MCF 10A (cell line): ENCODE measurements at places on chromosomes 13 and 19.
A peak's percentile ranks its signal among the peaks of the same experiment; 100 is the strongest.

DNA sequence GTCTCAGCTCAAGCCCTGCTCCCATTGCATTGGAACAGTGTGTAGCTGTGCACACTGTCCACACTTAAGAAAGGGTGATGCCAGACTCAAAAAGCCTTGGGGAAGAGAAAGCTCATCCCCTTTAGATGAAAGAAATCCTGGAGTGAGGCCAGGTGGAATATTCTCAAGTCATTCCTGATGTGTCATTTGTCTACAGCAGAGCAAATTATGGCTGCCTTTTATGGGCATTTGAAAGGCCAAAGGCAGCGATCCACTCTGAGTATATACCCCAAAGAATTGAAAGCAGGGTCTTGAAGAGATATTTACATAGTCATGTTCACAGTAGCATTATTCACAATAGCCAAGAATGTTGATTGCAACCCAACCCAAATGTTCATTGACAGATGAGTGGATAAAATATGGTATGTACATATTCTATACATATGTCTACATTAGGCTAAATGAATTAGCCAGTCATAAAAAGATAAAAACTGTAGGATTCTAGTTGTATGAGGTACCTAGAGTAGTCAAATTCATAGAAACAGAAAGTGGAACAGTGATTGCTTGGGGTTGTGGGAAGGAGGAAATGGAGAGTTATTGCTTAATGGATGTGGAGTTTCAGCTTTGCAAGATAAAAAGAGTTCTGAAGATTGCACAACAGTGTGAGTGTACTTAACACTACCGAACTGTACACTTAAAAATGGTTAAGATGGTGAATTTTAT lies 214.9 kb downstream of the KCNRG start:
- peak; percentile 78 for DNase-seq

- no peak for DNase-seq
Observed at GRCh38 chr13:41952749-41953148, 8.2 kb downstream of the VWA8 start.

DNA sequence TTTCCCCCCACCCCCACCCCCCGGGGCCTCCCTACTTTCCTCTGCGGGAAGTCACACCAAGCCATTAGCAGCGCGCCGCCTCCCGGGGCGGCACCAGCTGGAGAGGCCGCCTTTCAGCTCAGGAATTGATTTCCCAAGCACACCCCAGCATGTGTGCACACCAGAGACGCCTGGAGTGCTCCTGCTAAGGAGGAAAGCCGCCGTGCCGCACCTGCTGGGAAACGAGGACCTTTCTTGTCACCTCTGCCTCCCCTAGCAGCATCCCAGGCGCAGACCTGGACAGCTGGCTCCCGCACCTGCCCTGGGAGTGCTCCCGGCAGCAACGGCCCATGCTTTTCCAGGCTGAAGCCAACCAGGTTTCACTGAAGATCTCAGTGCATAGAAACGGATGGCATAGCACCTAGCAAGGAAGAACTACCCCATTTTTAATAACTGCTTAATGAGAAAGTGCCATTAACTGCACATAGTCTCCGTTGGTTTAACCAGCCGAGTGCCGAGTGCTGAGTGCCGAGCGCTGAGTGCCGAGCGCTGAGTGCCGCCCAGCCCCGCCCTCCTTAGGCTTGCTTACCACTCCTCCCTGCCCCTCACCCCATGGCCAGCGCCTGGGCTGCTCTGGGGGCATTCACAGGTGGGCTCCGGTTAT lies 165.0 kb downstream of the USP12 start:
- DNase-seq, result peak; percentile 41

DNA sequence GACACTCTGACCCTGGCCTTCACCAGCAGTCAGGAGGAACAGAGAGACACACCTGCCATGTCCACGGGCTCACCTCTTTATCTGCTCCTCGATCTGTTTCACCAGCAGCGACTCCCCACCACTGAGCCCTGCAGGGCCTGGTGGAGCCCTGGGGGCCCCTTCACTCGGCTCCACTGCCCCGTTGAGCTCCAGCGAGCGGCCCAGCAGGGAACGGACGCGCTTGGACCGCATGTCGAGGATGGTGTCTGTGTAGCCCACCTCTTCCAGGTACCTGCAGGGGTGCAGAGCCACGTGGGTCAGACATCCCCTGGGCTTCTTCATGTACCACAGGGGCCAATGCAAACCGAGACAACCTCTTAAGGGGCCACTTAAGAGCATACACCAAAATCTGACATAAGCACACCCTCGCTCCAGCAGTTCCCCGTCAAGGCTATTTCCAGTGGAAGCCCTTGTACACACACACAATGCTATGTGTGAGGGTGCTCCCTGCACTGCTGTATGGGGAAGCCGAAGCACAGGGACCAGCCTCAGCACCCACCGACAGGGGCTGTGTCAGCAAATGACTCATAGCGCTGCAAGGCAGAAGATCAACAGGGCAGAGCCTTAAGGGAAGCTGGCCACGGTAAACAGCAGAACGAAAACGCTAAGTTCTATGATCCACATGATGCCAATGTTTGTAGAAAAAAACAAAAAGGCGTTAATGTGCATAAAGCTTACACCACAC lies 12.7 kb upstream of the FKRP start:
- no peak for DNase-seq

GRCh38 chr13:79079351-79079839 lies 326.7 kb downstream of the RBM26 start:
- peak; percentile 18 for DNase-seq

GRCh38 chr13:113630296-113630695 lies 27.7 kb downstream of the ATP4B start:
- DNase-seq, result no peak

- DNase-seq, result peak; percentile 57
Observed at GRCh38 chr13:48066310-48066989, 28.5 kb downstream of the MED4 start.

DNA sequence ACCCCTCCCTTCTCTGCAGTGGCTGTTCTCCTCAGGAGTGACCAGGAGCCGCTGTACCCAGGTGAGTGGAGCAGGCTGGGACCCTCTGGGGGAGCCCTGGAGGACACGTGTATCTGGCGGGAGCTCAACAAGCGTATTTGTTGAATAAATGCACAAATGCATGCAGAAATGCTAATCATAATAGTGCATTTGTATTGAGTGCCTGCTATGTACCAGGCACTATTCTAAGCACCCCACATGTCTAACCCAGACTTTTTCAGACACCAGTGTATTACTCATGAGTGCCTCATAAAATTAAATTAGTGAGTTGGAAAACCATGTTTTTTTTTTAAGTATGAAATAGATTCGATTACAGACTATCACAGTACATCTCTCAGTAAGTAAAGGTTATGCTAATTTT lies 7.9 kb downstream of the HPN start:
- no peak for DNase-seq

DNA sequence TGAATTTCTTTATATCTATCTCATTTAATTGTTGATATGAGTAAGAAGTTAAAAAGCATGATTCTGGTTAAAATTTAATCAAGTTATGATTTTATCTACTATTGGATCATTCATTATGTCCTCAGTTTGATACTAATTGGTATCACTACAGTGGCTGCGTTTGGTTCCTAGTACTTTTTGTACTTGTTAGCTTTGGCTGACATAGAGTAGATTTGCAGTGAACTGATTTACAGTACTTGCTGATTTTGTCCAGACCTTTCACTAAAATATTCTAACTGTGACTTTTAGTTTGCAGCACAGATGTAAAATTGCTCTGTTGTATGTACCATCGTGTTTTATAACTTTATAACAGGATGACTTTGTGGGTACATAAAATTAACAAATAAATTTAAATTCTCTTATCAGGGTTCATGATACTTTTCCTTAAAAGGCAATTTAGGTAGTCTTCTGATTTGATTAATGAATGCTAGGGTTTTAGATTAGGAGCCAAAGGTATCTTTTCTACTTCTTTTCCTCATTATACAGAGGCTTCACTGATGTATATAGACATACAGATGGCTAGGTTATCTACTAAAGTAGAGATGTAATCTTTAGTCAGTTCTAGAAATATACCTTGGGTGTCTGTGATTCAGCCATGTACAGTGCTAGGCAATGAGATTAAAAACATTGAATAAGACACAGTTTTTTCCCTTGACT lies 8.7 kb downstream of the UCHL3 start:
- DNase-seq, result no peak

- DNase-seq, result no peak
Observed at GRCh38 chr13:61362522-61362921, 53.1 kb downstream of the PCDH20 start.

DNA sequence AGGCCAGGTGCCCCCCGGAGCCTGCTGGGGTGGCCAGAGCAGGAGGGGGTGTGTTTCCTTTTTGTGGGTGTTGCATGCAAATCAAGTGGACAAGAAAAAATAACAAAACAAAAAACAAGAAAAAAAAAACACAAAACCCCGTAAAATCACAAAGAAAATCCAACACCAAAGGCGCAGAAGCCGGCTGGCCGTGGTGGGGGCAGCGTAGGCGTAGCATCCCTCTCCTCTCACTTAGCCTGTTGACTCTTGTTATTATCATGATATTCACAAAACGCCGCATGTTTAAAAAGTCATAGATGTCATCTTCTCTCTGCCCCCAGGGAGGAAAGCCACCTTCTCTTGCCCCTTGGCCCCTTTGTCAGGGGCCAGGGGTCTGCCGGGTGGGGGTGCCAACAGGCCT lies 978 bp upstream of the TGFBR3L start:
- DNase-seq, result no peak

DNA sequence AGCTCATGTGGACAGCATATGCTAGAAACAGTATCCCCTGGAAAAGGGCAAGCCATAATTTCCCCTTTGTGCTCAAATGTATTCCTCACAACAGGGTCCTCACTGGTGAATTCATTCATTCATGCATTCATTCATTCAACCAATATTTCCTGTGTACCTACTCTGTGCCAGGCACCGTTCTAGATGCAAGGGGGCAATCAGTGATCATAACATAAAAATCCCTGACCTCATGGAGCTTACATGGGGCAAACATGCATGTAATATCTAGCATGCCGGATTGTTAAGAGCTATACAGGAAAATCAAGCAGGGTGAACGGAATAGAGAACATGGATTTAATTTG lies 2.6 kb downstream of the RANBP3 start:
- DNase-seq, result no peak

DNA sequence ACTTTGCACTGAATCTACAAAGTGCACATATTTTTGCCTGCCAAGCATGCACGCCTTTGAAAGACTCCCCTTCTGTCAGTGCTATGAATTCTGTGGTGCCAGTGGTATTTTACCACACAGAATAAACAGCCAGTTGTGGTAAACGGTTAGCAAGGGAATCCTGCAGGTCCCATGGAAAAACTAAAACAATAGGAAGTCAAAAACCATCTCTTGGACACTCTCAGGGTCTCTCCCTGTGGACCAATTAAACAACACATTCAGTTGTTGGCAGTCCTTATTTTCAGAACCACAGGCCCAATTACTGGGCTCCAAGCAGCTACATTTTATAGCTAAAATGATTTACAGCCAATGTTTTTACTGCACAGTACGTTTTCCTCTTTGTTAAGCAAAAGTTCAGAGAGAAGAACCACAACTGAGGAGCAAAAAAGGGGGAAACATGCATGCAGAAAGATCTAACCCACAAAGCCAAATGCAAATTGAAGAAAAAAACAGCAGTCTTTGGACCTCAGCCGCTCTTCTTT lies 116.9 kb downstream of the KCTD12 start:
- no peak for DNase-seq

GRCh38 chr13:28850226-28850625 lies 30.1 kb downstream of the MTUS2 start:
- DNase-seq, result no peak

DNA sequence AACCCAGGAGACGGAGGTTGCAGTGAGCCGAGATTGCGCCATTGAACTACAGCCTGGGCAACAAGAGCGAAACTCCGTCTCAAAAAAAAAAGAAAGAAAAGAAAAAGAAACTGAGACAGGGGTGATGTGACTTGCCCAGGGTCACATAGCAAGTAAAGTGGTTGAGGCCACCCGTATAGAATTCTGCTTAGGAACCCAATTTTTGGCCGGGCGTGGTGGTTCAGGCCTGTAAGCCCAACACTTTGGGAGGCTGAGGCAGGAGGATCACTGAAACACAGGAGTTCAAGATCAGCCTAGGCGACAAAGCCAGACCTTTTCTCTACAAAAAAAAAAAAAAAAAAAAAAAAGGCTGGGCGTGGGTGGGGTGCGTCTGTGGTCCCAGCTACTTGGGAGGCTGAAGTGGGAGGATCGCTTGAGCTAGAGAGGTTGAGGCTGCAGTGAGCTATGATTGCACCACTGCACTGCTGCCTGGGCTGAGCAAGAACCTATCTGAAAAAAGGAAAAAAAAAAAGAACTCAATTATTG lies 1.3 kb downstream of the SNRPA start:
- DNase-seq, result no peak

DNA sequence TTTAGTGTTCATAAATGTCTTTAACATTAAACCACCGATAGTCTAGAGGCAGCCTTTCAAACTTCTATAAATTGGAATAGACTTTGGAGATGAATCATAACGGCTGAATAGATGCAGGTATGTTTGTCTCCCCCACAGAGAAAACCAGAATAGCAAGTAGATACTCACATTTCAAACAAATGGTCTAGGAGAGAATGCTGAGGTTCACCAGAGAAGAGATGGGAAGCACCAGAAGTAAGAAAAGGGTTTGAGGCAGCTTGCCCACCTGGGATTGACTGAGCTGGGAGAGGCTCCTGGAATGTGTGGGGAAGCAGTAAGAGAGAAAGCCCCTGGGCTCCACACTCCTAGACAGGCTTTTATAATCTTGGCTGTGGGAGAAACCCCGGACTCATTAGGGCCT lies 6.4 kb downstream of the IGFL3 start:
- no peak for DNase-seq

DNA sequence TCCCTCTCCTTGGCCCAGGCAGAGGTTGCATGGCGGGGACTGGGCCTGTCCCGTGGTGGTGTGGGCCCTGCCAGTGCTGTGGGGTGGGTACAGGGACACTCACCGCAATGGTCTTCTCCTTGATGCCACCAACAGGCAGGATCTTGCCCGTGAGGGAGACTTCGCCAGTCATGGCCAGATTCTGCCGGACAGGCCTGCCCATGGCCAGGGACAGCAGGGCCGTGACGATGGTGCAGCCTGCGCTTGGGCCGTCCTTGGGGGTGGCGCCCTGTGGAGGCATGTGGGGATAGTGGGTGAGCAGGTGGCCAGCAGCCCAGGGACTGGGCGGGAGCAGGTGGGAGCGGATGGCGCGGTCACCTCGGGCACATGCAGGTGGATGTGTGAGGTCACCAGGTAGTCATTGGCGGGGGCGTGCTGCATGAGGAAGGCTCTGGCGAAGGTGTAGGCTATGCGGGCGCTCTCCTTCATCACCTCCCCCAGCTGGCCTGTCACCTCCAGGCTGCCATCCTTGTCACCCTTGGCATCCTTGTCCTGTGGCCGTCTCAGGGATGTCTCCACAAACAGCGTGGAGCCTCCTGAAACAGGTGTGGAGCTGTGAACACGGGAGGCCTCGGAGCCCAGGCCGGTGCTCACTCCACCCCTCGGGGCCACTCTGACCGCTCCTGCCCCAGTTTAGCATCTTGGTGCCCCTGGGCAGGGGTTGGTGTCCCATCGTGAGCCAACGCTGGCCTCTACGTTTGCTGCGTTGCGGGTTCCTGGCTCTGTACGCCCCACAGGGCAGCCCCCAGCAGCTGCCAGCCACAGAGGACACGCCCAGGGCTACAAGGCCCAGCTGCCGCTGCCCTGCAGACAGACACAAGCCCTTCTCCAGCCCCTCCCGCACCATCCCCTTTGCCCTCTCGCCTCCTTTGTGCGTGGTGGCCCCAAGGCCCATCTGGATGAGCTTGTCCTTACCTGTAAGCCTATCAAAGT lies 3.4 kb downstream of the RPL36 start:
- no peak for DNase-seq

- peak; percentile 77 for DNase-seq
Observed at GRCh38 chr19:38095411-38096308, 128.4 kb downstream of the DPF1 start.
